Psoas muscle (tissue), 8 donors: ENCODE measurements at places on chromosomes 7 and 10.

DNA sequence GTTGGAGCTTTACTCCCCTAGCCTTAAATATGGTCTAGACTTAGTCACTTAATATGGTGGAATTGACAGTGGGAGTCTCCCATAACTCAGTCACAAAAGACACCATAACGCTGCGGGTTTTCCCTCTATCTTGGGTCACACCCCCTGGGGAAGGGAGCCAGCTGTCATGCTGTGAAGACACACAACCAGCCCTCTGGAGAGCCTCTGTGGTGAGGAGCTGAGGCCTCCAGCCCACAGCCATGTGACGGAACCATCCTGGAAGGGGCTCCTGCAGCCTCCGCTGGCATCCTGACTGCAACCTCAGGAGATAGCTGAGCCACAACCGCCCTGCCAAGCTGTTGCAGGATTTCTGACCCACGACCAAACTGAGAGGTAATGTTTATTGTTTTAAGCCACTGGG, 37.9 kb downstream of the PAXIP1 start:
- no peak for DNase-seq

DNA sequence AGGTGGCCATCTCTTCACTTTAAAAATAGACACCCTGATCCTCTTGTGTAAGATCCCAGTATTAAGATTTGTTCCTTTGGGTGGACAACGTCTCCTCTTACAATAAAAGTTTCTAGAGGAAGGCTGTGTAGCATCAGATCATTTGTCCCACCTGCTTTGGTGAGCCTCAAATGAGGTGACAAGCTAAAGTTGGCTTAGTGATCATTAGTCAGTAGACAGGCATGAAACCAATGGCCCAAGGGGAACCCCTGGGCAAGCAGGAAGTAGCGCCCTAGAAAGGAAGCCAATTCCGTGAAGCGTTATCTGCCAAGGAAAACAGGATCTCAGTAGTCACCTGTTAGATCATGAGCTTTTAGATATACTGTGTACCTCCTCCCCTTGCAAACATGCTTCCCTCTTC, 66.8 kb downstream of the PCGF5 start:
- no peak for DNase-seq

DNA sequence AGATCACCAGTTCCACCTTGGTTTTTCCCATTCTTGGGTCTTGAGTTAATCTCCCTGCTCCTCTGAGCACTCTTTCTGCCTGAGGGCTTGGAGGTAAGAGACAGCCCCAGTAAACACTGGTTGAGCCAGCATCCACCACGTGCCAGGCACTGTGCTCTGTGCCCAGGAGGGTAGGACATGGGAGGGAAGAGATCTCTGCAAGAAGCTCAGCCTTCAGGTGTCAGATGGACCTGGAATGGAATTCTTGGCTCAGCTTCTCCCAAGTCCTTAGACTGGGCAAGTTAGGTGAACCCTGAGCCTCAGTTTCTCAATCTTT, 2.5 kb downstream of the ZYX start:
- no peak for DNase-seq

GRCh38 chr10:58842860-58843376, 330.2 kb downstream of the BICC1 start:
- no peak for DNase-seq

DNA sequence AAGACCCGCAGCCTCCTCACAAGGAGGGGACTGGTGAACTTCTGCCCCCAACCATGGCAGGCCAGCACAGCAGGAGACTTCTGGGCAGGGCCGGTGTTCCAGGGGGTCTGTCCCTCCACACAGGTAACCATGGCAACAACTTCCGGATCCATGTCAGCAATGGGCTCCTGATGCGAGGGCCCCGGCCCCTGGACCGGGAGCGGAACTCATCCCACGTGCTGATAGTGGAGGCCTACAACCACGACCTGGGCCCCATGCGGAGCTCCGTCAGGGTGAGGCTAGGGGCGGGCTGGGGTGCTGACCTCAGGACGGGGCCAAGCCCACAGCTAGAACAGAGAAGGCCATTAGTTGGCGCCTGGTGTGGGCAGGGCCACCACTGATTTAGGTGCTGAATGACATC, 5.7 kb upstream of the C10orf105 start:
- no peak for DNase-seq

DNA sequence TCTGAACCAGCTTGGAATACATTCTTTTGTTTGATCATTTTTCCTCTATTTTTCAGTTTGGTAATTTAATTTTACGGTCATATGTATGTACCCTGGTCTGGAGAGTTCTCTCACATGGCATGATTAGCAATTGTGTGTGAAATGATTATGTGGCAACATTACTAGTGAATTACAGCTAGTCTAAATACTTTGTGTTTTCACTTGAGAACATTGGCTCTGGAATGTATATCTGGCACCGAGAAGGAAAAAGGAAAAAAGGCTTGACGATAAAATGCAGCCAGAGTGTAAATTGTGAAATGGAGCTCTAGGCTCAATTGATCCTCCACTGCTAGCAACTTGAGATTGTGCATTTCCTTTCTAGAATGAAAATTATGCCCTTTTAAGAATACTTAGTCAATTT, 397.2 kb downstream of the EXOC4 start:
- DNase-seq: no peak

DNA sequence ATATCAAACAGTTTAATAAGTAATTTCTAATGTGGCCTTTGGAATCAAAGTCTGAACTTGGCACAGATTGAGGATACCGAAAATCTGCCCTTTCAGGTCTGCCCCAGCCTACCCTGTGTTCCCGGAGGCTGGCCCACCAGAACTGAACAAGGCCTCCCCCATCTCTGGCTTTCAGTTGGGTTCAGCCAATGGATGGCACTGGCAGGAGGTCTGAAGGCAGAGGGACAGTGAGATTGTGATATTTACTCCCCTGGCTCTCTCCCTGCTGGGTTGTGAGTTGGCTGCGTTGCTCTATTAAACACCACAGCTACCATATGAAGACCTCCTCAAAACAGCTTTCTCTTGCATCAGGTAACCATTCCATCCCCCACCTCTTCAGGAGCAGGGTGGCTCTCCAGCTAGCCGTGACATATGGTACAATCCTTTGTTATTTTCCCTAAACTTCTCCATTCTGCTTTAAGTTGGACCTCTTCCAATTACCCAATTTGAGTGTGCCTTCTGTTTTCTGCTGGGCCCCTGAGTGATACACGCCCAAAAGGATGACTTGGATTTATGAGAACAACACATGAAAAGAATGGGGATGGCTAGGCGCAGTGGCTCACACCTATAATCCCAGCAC, 28.1 kb downstream of the DNMBP start:
- no peak for DNase-seq

DNA sequence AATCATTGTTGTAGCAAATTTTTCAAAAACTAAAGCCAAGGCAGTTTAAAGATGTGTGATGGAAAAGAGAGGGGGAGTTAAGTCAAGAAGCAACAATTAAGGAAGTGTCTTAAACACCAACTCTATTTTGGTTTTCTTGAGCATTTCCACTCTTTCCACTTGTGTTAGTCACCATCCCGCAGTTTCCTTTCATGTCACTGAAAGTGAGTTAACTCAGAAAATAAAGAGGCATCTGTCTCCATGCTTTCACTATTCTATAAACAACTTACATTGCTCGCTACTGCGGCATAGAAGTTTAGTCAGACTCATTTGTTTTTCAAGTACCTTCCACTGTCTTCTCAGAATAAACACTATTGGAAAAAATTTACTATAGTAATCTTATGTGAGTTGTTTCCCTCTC, 284.9 kb upstream of the SEMA3D start:
- no peak for DNase-seq

- DNase-seq: no peak
These were observed 31.2 kb downstream of the CCDC126 start for GRCh38 chr7:23628370-23628769.

GRCh38 chr7:35658606-35659201, 36.2 kb downstream of the HERPUD2 start:
- DNase-seq: no peak
